SJCRH30 (cell line): ENCODE measurements at places on chromosomes 5 and 9. TPM values are rescaled to one million over a fixed set of nuclear protein-coding genes. Genes with fewer than 3 reads are reported as not detected.

GRCh38 chr9:2697492-2697891, 19.8 kb upstream of the KCNV2 start:
- no peak for DNase-seq

DNA sequence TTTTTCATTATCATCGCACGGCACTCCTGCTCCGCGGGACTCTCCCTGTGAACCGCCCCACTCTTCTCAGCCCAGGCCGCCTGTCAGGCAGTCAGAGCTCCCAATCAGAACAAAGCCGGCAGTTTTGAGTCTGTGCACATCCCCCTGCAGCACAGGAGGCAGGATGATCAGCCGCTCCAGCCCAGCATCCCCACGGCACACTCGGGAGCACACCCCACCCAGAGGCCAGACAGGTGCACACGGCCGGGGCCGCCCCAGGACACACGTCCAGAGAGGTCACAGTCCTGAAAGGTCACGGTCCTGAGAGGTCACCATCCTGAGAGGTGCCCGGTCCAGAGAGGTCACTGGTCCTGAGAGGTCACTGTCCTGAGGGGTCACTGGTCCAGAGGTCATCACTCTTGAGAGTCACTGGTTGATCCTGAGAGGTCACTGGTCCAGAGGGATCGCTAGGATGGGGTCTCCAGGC, 8.4 kb downstream of the TPPP start:
- DNase-seq = no peak

Gene C1QTNF2
- 21.1 TPM in 2 replicates for total RNA-seq

Gene CDH18
- 0.10 and 0.14 TPM in 2 replicates for total RNA-seq

Gene SMIM33
- total RNA-seq = not detected in 2 replicates

Gene FGF18
- 0.18 TPM in 1 of 2 replicates, not detected in the other for total RNA-seq

DNA sequence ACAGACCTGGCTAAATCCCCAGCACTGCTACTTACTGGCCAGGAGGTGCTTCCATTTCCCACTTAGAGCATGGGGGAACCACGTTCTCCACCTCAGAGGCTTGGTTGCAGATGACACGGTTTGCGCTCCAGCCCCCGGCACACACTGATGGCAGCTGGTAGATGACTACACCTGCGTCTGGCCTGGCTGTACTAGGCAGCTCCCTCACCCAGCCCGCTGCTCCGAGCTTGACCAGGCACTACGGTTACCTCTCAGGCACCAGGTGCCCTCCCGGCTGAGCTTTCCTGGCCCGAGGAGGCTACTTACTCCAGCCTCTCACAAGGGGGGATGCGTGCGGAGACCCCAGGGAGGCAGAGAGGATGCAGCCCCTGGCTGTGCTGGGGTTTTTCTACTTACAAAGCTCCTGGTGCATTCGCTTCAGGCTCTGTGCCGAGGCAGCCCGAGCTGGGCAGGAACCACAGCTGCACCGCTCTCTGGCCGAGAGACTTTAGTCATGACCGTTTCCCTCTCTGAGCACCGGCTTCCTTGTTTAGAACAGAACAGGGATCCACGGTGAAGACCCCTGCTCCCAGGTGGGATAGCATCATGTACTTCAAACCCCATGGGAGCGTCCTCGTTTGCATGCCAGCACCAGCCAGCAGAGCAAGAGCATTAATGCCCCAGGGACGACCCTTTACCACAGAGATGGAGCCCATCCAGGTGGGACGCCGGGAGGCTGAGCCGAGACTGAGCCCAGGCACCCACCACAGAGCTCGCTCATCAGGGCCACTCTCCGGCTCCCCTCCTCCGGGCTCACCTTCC, 7.6 kb upstream of the GBGT1 start:
- DNase-seq = no peak

GRCh38 chr9:77938163-77938562, 93.4 kb downstream of the GNAQ start:
- DNase-seq = no peak

GRCh38 chr5:127517480-127518318, at the start of gene PRRC1:
Gene PRRC1, plus strand, starts transcription at chr5:127517640. Its CDS starts 5,840 bp downstream, at chr5:127523480.
- DNase-seq = peak; percentile 87

- peak; percentile 80 for DNase-seq
Measured at GRCh38 chr5:112551419-112552032, 132.4 kb upstream of the EPB41L4A start.
